ENCODE measurements at places on chromosomes 7 and 10.

GRCh38 chr10:22086730-22087401 is 83.3 kb upstream of the DNAJC1 start:
- peak; percentile 88 for DNase-seq

DNA sequence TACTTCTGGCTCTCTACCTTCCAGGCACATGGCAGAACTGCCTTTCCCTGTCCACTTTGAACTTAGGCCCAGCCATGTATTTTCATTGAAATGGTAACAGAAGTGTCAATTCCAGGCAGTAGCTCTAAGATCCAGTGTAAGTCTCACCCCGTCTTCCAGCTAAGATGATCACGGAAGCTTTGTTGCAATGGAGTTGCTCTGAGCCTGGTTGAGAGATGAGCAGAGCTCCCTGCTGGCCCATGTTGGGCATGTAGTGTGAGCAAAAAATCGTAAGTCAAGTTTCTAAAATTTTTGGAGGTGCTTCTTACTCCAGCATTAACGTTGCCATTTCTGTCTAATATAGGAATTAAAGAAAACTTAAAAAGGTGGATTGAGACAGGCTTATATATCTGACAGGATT is 274.4 kb downstream of the IPMK start:
- DNase-seq = no peak

DNA sequence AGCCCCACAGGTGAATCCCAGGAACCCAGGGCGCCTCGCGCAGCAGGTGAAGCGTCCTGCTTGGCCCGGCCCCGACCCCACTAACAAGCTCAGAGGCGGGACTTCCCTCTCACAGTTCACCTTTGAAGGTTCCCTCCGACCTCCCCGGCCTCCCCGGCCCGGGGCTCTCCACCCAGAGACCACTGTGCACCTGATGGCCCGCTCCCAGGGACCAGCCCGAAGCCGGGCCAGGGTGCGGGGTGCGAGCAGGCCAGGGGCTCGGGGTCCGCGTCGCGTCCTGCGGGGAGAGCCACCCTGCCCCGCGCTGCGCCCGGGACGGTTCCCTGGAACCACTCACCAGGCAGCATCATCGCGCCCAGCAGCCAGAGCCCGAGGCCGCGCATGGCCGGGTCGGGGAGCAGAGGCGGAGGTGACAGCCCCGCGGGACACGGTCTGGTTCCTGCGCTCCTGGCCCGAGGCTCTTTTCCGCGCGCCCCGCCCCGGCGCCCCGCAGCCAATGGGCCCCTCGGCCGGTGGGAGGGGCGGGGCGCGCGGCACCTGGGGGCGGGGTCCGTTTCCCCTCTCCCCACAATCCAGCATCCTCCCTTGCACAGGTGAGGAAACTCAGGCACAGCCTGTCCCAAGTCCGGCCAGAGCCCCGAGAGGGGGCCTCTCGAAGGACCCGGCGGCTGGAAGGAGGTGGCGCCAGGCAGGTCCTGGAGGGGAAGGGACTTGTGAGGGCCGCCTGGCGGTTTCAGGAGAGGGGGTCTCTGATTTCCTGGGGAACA is at the start of gene ADAM8:
TSS of gene ADAM8 (minus strand) at position 434 of the 767 bp plus-strand sequence. CDS start at position 383, 51 bp downstream.
- no peak for DNase-seq

- no peak for DNase-seq
These were observed 209.8 kb upstream of the POM121L12 start for GRCh38 chr7:52825611-52826010.

DNA sequence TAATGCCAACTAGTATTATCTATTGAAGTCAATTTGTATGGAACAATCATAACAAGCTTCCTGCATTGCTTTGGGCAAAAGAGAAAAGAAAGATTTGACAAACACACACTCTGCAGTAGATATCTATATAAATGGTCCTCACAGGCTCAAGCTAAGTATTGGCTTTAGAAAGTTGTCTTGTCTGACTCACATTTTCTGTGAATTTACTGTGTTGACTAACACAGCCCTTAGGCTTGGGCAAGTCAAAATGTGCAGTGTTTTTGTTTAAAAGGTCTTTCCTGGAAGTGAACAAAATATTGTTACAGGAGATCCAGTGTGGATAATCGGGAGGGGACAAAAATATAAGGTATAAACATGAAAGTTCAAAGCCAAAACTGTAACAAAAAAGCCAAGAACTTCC is 194.4 kb downstream of the RELN start:
- no peak for DNase-seq

- DNase-seq = no peak
These were observed 289.0 kb upstream of the PHYHIPL start for GRCh38 chr10:58887474-58887873.

GRCh38 chr7:2069472-2069860 is 163.3 kb downstream of the MAD1L1 start:
- no peak for DNase-seq

GRCh38 chr7:100087055-100087750 is 1.6 kb upstream of the COPS6 start:
- DNase-seq = peak; percentile 94

- DNase-seq = peak; percentile 77
These were observed 107.4 kb upstream of the GLCCI1 start for GRCh38 chr7:7861211-7861633.

DNA sequence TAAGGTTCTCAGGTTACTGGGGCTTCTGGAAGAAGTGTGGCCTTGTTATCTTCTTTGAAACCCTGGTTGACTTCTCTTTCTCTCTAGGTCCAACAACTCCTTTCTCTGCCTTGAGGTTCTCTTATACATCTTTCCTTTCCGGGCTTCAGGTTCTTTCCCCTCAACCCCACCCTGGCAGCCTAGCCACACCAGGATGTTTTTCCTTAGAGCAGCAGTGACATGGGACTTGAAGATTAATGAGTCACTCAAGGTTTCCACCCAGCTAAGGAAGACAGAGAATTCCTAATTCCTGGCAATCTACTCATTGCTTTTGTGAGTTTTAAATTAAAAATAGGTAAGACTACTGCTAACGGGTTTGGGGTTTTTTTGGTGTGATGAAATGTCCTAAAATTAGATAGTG is 121.8 kb upstream of the HPS1 start:
- no peak for DNase-seq

DNA sequence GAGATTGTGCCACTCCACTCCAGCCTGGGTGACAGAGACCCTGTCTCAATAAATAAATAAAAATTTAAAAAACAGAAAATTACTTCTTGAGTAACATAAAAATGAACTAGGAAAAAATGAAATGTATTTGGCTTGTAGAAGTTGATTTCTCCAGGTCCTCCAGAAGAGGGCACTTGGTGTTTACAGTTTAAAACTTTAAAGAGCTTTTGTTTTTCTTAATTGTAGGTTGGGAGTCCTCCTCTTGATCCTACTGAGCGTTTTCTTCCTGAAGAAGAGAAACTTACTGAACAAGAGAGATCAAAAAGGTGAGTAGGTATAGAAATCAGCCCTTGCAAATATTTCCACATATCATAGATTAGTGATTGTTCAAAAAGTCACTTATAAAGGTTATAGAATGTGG is 16.2 kb downstream of the KIFBP start:
- DNase-seq = peak; percentile 62

DNA sequence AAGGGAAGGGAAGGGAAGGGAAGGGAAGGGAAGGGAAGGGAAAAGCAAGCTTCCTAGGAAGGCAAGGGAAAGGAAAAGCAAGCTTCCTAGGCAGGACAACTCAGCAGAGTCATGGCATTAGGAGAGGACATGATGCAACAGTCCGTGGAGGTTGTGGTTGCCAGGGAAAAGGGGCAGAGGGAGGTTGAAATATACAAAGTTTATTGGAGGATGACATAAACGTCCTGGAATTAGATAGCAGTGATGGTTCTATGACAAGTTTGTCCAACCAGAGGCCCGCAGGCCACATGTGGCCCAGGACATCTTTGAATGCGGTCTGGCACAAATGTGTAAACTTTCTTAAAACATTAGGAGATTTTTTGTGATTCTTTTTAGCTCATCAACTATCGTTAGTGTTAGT is 59.8 kb upstream of the OPN4 start:
- peak; percentile 60 for DNase-seq

GRCh38 chr7:127034186-127034806 is 218.4 kb downstream of the GRM8 start:
- no peak for DNase-seq

DNA sequence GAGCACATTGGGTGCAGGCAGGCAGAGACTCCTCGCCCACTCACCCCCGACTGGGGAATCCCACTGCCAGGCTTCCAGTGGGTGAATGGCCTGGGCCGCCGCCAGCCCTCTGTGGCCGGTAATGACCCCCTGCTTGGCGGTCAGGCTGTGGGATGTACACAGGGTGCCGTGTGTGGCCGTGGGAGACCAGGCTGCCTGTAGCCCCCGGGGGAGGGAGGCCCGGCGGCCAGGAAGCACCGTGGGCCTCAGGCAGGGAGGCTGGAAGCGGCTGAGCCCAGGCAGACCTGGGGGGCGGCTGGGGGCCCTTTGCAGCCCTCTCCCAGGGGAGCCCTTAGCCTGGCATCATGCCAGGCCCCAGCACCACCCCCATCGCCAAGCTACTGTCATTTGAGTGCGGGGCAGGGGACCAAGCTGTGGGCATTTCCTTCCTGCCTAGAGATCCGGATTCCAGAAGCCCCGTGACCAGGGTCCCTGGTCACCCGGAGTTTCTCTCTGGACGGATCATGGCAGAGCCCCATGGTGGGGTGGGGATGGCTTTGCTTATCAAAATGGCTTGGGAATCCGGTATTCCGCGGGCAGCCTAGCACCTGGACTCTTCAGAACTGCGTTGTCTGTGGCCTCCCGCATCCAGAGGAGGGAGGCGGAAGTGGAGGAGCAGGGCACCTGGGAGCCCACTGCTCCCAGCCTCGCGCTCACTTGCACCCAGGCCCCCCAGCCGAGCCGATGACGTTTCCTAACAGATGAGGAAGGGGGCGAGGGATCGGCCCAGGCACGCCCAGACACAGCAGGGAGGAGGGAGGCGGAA is 1.1 kb downstream of the TTYH3 start:
- DNase-seq = peak; percentile 70

GRCh38 chr7:70271617-70272081 is 673.4 kb downstream of the AUTS2 start:
- DNase-seq = peak; percentile 1

- DNase-seq = no peak
These were observed 56.9 kb downstream of the PRR15 start for GRCh38 chr7:29620556-29620930.

DNA sequence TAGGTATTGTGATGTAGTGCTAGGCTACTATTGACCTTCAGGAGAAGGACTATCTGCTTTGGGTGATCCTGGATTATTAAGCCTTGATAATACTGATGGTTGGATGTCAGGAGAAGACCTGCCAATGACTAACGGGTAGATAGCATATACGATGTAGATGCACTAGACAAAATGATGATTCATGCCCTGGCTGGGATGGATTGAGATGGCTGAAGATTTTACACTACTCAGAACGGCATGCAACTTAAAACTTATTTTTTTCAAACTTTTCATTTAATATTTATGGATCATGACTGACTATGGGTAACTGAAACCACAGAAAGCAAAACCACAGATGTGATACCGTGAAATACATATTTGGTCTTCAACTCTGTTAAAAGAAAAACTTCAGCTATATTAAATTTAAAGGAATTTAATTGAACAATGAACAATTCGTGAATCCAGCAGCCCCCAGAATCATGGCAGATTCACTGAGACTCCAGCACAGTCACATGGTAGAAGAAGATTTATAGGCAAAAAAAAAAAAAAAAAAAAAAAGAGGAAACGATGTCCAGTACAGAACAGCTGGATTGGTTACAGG is 124.6 kb upstream of the CDK13 start:
- no peak for DNase-seq

GRCh38 chr7:85593355-85593754 is 406.5 kb upstream of the SEMA3D start:
- no peak for DNase-seq

DNA sequence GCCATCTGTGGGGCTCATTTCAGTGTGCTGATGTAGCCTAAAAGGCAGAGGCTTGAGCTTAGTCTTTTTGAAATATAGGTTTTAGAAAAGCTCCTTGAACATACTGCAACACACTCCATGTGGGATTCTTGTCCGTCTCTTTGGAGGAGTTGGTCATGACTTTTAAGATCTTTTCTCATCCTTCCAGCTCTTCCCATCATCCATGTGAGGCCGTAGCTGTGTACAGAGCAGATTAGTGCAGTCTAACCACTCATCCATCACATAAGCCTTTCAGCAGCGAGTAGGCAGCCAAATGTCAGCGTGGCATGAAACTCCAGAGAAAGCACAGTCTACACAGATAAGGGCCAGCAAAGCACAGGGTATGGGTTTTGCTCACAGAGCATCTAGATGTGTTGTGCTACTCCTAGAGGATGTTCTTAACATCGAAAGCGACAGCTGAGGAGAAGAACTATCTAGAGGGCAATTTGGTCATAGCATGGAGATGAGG is 28.1 kb upstream of the NPVF start:
- no peak for DNase-seq

DNA sequence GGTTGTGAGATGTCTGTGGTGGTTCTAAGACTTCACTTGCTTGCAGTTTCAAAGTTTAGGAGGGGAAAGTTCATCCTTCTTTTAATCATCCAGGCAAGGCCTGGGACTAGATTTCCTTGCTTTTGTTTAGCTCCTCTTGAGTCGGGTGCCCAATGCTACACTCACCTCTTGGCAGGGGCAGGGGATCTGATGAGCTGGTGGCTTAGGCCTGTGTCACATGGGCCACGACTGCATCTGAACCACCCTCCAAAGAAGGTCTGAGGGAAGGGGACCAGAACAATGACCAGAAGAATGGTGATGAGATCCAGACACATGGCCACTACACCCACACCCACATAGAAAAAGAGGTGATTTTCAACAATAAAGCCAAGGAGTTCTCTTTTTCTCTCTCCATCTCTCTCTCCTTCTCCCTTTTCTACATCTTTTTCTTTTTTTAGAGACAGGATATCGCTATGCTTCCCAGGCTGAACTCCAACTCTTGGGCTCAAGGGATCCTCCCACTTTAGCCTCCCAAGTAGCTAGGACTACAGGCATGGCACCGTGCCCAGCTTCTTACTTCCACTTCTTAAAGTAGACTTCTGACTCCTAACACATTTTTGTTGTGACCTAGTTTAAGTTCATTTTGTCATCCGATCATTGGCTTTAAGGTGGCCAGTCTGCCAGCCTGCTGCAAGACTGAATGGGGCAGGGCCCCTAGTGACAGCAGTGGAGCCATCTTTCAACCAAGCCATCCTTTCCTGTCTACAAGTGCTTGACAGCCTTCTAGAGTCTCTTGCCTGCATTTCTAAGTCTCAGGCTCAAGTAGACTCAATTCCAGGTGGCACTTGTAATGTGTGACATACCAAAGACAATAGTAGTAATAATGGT is 350.9 kb downstream of the RNLS start:
- DNase-seq = peak; percentile 57

DNA sequence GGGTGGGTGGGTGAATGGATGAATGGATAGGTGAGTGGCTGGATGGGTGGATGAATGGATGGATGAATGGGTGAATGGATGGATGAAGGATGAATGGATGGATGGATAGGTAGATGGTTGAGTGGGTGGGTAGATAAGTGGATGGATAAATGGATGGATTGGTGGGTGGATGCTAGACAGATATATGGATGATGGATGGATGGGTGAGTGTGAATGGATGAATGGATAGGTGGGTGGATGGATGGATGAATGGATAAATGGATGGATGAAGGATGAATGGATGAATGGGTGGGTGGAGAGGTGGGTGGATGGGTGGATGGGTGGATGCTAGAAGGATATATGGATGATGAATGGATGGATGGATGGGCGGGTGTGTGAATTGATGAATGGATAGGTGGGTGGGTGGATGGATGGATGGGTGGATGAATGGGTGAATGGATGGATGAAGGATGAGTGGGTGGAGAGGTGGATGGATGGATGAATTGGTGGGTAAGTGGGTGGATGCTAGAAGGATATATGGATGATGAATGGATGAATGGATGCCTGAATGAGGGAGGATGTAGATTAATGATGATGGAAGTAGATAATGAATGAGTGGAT is 20.4 kb downstream of the ELFN1 start:
- no peak for DNase-seq

Measured in iris pigment epithelial cell (primary cell).